ENCODE measurements at places on chromosomes 3 and 15.

GRCh38 chr15:92907896-92908712 is 8.0 kb downstream of the CHD2 start:
- DNase-seq, result peak; percentile 73

- no peak for DNase-seq
These were observed 67.5 kb upstream of the LCTL start for GRCh38 chr15:66633041-66633937.

DNA sequence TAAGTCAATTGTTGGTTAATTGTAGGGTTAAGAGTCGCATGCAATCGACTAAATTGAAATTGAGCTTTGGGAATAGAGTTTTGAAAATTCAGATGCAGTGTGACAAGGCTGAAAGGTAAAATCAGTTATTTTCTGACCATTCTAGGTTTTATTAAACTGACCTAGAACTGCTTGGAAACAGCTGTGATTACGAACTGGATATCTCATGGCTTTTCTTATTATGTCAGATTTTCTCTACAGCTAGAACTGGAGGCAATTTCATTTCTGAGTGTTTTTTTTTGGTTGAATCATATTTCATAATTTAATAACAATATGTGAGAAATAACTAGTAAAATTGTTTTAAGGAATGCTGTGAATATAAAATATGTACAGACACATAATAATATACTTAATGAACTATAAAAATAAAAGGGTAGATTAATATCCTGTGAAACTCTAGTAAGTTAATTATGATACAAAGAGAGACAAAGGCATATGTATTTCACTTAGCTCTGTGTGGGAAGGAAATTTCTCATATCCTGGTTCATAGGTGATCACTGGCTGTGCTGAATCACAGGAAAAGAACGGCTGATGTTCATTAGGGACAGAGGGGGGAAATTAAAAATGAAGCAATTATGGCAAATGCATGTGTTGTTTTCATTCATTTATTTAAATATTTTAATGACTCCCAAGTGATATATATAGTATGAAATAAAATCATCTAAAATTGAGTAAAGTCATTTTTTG is 403.2 kb downstream of the ZIC1 start:
- DNase-seq, result no peak

GRCh38 chr15:43253431-43254403 is 13.0 kb downstream of the TGM5 start:
- DNase-seq, result no peak

DNA sequence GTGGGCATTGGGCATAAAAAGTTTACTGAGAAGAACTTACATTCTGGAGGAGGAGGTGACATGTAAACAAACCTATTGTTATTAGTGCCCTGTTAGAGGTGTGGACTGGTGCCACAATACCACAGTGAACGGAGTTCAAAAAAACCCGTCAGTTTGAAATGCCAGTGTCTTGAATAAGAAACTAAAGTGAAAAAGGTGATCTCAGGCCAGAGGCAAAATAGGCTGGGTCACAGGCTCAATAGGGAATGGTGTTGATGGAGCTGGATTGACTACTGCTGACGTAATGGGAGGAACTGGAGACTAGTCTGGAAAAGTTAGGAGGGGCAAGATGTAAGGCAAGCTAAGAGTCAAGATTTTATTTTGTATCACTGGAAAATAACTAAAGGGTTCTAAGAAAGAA is 1.6 kb upstream of the DCBLD2 start:
- no peak for DNase-seq

- no peak for DNase-seq
These were observed 1.3 kb upstream of the PXYLP1 start for GRCh38 chr3:141230293-141230692.

- DNase-seq, result no peak
These were observed 240.8 kb upstream of the CMC1 start for GRCh38 chr3:28000608-28001007.

DNA sequence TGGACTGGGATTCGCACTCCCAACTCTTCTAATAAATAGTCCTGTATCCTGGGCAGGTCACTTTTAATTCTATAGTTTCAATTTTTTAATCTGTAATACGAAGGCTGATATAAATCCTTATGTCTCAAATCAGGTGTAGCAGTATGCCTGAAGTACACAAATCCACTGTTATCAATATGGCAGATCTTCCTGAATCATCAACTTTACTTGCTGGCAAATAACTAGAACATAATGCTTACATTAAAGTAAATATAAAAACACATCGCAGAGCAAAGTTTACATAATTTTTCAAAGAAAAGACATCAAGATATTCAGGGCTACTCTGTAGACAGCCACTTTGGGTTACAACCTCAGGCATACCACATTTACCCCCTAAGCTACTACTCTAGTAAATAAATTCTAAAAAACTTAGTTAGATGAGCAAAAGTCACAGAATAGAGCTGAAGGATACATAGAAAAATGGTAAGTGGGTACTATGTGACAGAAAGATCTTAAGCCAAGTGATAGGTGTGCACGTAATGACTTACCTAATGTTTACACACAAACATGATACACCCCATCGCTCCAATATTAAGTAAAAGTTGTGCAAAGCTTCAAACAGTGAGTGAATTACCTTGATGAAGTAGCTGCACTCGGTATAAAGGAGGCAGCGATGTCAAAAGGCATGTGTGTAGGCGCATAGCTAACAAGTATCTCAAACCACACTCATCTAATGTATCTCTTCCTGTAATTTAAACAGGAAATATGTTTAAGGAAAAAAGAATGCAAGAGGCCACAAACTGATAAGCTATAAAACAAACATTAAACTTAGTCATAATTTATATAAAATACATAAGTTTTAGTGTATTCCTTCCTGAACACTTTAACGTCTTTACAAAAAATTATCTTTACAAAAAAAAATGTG is 127.9 kb downstream of the DMXL2 start:
- DNase-seq, result peak; percentile 27

DNA sequence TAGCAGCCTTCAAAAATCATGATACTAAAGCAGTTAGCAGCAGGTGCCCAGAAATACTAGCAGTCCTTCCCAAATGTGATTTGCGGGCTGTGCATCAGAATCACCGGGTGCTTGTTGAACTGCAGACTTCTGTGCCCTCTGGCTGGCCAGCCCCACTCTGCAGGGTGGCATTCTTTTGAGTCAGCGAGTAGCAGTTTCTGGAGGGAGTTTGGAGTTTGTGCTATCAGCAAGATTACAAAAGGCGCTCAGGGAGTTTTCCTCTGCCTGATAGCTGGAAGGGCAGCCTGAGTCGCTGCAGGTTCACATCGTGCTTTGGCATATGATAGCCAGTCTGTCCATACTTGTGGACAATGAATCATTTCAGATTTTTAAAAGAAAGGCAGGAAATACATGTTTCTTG is 57.6 kb downstream of the CLDN11 start:
- DNase-seq, result no peak

GRCh38 chr15:48966595-48967301 is 3.0 kb upstream of the SHC4 start:
- DNase-seq, result peak; percentile 86

GRCh38 chr3:44984335-44984734 is 8.3 kb downstream of the EXOSC7 start:
- DNase-seq, result no peak

- DNase-seq, result no peak
These were observed 39.4 kb downstream of the RAB6B start for GRCh38 chr3:133856316-133856715.

DNA sequence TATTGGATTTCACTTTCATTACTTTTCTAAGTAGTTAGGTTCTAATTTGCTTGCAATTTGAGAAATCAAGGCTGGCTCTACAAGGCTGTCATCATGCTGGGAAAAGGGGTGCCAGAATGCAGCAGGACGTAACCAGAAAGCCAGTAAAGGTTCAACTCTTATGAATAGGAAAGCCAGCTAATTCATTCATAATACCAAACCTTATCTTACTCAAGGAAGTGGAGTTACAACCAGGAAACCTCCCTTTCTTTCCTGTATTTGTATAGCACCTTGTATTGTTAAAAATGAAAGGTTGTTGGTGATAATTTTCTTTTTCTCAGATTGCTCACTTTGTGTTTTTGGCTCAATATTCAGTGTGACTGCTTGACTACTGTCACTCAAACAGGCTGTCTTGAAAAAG is 109.4 kb downstream of the FILIP1L start:
- no peak for DNase-seq

DNA sequence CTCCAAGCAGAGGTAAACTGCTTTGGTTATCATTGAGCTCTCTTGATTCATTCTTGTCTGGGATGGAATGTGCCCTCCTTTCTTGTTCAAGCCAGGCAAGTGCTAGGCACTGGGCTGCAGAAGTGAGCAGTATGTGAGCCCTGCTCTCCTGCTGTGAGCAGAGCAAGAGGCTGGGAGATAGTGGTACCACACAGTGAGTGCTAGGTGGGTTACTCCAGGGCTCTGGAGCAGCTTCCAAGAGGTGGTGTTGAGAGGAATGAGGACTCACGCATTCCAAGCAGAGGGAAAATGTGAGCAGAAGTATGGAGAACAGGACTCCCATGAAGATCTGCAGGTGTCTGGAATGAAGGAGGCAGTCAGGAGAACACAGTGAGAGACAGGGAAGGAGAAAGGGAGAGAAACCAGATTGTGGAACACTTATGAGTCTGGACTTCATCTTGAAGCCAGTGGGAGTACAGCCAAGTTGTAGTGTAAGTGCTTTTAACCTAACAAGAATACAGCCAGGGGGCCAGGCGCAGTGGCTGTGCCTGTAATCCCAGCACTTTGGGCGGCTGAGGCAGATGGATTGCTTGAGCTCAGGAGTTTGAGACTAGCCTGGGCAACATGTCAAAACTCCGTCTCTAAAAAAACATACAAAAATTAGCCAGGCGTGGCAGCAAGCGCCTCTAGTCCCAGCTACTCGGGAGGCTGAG is 199.9 kb upstream of the CTDSPL start:
- DNase-seq, result no peak

DNA sequence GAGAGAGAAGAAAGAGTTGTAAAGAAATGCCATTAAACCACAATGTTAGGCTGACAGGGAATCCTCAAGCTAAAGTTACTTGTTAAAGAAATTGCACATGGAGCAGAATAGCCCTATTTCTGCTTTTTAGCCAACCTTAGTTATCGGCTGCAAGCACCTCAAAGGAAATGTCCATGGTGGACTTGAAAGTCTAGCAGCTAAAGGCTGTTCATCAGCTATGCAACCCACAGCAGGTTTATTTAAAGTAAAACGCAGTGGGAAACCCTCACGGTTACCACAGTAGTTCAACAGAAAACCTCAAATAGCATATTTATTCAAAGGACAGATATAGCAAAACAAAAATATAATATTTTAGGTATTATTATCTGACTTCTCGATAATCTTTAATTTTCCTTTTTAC is 967.2 kb downstream of the IGSF11 start:
- DNase-seq, result no peak

GRCh38 chr3:189038773-189039745 is 132.7 kb upstream of the TPRG1 start:
- peak; percentile 77 for DNase-seq

DNA sequence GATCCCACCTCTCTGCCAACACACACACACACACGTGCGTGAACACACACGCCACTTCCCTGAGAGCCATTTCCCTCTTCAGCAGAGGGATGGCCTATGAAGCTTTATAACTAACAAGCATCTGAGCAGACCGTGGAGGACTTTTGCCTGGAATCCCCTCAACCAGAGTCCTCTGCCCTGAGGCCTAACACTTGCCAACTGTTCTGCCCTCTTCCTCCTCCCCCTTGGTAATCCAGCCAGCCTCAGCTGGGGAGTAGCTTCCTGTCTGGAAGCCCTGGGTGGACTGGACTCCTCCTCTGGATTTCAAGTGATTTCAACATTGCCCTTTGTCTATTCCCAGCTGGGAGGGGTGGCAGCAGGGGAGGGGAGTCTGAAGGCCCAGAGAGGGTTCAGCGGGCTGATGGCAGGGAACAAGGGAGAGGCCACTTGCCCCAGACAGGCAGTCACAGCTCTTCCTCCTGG is 68.4 kb upstream of the HACD2 start:
- no peak for DNase-seq

GRCh38 chr15:34812369-34812768 is 17.0 kb upstream of the ACTC1 start:
- DNase-seq, result no peak

DNA sequence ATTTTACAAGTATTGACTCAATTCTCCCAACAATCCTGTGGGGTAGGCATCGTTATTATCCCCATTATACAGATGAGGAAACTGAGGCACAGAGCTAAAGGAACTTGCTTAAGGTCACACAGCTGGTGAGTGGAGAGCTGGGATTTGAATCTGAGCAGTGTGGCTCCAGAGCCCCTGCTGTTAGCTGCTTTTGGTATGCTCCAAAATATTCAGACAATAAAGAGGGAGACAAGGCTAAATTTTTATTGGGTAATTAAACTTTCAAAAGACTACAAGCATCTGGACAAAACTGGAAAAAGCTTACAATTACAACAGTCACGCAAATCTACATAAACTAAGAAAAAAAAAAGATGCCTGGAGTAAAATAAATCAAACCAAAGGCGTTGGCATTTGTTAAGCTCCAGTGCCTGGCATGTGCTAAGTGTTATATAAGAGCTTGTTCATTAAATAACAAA is 27.7 kb downstream of the CCDC13 start:
- no peak for DNase-seq

- no peak for DNase-seq
These were observed 574.0 kb downstream of the RBMS3 start for GRCh38 chr3:29854821-29855220.

DNA sequence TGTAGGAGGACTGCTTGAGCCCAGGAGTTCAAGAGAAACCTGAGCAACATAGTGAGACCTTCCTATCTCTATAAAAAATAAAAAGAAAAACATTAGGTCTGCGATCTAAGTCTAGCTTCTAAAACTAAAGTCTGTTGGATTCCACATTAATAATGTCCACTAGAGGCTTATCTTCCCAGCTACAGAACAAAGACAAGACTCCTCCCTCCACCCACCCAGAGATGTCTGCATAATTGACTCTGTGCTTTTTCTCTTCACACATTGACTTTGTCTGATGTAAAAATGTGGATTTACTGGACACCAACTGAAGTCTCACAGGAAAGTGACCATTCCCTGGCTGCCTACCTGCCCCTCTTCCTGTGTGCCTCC is 91.8 kb downstream of the ATP10A start:
- peak; percentile 52 for DNase-seq

Measured in hematopoietic multipotent progenitor cell treated with erythropoietin and hydrocortisone succinate and interleukin-3 and kit ligand, for 4 days (in vitro differentiated cells).